ENCODE measurements at places on chromosomes 1 and 21. TPM values are rescaled to one million over a fixed set of nuclear protein-coding genes. Genes with fewer than 3 reads are reported as not detected.
A peak's percentile ranks its signal among the peaks of the same experiment; 100 is the strongest.

The HHAT gene
- 0.20 TPM for total RNA-seq

The KRTAP19-1 gene
- not detected for total RNA-seq

The CTSE gene
- total RNA-seq = not detected

The HES2 gene
- not detected for total RNA-seq

The AADACL4 gene
- not detected for total RNA-seq

- DNase-seq = peak; percentile 81
- H3K36me3 ChIP-seq = no peaks in the 10 kb centered on the region
- no peaks in the 10 kb centered on the region for H3K27me3 ChIP-seq
- no peak overlapping the region for H3K27ac ChIP-seq
These were observed 41.8 kb downstream of the GATAD2B start for GRCh38 chr1:153880962-153881361.

DNA sequence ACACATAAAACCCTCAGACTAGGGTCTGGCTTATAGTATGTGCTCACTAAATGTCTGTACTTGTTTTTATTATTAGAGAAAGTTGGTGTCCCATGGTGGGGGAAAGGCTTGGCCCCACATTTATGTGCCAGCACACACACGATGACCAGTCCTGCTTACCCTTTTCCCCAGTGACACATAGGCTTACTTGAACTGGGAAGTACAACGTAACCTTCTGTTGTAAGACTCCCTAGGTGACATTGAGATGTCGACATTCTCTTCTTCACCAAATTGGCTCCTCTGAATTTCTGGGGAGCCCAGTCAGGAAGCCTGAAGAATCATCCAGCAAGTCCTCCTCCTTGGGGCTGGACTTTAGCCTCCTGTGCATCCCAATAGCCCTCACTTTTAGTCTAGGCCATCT lies 1.7 kb upstream of the MECR start:
- H3K4me1 ChIP-seq = peaks cover 11% of the 10 kb centered on the region
- H3K36me3 ChIP-seq = no peaks in the 10 kb centered on the region
- H3K27me3 ChIP-seq = no peaks in the 10 kb centered on the region
- H3K27ac ChIP-seq = no peak overlapping the region
- H3K4me3 ChIP-seq = no peak overlapping the region
- DNase-seq = no peak

DNA sequence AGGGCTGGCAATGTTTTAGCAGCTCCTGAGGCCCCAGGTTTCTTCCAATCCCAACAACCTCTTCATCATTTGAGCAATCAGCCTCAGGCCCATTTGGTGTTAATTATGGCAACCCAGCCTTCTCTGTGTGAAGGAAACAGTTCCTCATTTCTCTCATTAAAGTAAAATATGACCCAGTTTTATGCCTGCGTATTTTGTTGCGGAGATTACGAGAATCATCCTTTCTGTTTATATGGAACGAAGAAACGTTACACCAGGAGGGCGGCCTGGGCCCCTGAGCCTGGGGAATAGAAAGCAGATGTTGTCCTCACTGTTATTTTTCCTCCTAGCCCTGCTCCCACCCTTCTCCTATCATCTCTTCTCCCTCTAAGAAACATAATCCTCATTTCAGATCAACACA lies 332.2 kb upstream of the USP24 start:
- no peak for DNase-seq
- no peaks in the 10 kb centered on the region for H3K27me3 ChIP-seq
- H3K36me3 ChIP-seq = no peaks in the 10 kb centered on the region
- H3K4me1 ChIP-seq = no peaks in the 10 kb centered on the region
- no peak overlapping the region for H3K4me3 ChIP-seq

DNA sequence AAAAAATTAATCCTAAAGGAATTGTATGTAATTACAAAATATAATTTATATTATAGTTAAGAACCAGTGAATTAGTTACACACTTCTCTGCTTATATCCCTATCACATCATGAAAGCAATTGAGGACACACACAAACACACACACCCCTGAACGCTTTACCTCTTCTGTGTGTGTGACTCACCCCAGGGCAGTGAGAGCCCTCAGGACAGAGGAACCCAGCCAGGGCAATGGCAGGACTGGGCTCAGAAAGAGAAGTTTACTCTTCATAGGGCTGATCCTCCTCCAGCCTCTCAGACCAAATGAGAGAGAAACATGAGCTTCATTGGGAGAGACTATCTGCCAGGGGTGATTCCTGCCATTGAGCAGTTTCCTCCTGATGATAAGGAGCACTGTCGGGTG lies 38.1 kb downstream of the SLC44A3 start:
- H3K4me1 ChIP-seq = no peaks in the 10 kb centered on the region
- H3K27ac ChIP-seq = no peak overlapping the region
- H3K36me3 ChIP-seq = no peaks in the 10 kb centered on the region
- no peak overlapping the region for H3K4me3 ChIP-seq

GRCh38 chr1:163231385-163231784 lies 28.7 kb upstream of the RGS5 start:
- no peaks in the 10 kb centered on the region for H3K27me3 ChIP-seq
- no peaks in the 10 kb centered on the region for H3K36me3 ChIP-seq
- no peaks in the 10 kb centered on the region for H3K4me1 ChIP-seq
- H3K4me3 ChIP-seq = no peak overlapping the region
- DNase-seq = no peak

- H3K36me3 ChIP-seq = no peaks in the 10 kb centered on the region
- peaks cover 24% of the 10 kb centered on the region for H3K4me1 ChIP-seq
- H3K27me3 ChIP-seq = no peaks in the 10 kb centered on the region
- no peak overlapping the region for H3K4me3 ChIP-seq
These were observed 62.5 kb upstream of the ARHGAP29 start for GRCh38 chr1:94299627-94300553.

DNA sequence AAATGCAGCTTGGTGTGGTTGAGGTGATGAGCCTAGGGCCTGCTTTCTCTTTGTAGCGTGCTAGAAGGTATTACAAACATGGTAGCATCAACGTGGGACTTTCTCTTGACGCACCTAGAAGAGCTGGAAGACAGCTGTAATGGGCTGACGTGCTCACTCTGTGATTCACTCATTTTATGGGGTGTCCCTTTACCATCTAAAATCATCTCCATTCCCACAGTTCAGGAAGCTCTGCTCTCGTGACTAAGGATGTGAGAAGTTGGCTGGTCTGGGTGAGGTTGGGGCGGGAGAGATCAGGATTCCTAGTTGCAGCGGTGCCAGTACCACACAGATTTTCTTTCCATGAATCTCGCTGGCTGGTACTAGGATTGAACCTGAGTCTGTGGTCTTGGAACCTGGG lies 4.2 kb downstream of the HTR6 start:
- H3K27me3 ChIP-seq = peaks cover 55% of the 10 kb centered on the region
- H3K4me3 ChIP-seq = no peak overlapping the region
- DNase-seq = no peak

- H3K27me3 ChIP-seq = no peaks in the 10 kb centered on the region
- H3K4me1 ChIP-seq = no peaks in the 10 kb centered on the region
- DNase-seq = no peak
- no peak overlapping the region for H3K4me3 ChIP-seq
- no peak overlapping the region for H3K27ac ChIP-seq
- H3K36me3 ChIP-seq = no peaks in the 10 kb centered on the region
These were observed 726.4 kb upstream of the ADGRL4 start for GRCh38 chr1:79732950-79733349.

DNA sequence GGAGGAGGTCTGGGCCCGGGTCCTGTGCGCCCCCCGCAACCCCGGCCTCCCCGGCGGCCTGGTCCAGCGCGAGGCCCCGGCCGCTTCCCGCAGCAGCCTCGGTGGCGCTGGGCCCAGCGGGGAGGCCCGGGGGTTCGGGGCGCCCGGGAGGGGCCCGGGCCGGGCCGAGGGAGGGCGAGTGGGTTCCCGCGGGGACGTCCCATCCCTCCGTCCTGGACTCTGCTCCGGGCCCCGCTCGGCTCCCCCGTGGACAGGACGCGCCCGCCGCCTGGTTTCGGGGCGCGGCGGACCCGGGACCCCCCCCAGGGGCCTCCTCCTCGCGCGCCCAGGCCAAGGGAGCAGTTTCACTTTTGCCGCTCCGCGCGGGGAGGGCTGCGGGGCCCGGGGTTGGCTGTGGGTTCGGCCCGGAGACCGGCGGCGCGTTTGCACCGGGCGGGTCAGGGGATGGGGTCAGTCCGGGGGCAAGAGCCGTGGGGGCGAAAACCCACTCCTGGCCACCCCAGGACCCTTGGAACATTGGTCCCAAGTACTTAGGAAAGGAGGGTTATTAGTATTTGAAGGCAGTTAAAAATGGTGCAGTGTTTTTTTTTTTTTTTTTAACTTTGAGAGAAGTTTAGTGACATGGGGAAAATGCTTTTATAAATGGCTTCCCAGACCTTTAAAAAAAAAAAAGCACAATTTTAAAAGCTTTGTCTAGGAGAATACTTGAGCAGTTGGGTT lies 677 bp downstream of the AGPAT3 start:
- H3K4me3 ChIP-seq = peak overlapping the region; percentile 90
- peak; percentile 77 for DNase-seq
- no peaks in the 10 kb centered on the region for H3K27me3 ChIP-seq

DNA sequence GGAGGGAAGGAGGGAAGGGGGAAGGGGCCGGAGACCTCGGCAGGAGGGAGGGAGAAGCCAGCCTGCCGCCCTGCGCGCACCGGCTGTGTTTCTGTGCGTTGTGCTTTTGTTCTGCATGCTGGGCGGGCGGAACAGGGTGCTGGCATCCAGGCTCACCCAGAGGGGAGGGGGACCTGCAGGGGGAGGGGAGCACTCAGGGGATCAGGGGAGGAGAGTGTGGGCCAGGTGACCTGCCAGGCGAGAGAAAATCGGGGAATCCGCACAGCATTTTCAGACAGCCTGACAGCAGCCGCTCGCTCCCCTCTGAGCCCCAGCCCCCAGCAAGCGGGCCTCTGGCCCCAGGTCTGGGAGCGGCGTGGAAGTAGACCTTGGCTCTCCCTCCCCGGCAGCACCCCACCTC lies 54.7 kb downstream of the RIPK4 start:
- H3K36me3 ChIP-seq = no peaks in the 10 kb centered on the region
- no peaks in the 10 kb centered on the region for H3K4me1 ChIP-seq

DNA sequence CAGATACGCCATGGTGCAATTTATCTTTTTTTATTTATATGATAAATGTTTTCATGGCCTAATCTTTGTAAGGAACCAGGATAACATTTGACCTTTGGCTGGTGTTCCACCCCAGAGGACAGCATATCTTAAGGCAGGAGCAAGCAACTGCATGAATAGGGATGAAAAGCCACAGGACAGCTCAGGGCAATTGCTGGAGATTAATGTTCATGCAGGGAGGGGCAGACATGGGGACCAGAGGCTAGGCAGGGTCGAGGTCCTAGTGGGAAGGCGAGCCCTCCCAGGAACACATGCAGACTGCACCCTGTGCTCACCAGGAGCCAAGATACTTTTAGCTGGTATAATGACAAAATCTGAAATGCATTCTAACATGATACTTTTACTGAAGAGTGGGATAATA lies 74.4 kb upstream of the HAO2 start:
- DNase-seq = no peak
- no peak overlapping the region for H3K4me3 ChIP-seq
- no peaks in the 10 kb centered on the region for H3K36me3 ChIP-seq
- no peaks in the 10 kb centered on the region for H3K27me3 ChIP-seq

DNA sequence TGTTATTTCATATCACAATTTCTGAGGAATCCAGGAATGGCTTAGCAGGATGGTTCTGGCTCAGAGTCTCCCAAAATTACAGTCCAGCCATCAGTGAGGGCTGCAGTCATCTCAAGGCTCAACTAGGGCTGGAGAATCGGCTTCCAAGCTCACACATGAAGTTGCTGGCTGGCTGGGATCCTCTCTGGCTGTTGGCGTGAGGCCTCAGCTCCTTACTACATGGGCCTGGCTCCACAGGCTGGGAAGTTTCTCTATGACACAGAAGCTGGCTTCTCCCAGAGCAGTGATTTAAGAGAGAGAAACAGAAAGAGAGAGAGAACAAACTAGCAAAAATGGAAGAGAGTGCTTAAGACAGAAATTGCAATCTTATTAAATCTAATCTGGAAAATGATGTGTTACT lies 38.8 kb upstream of the RGS8 start:
- H3K4me1 ChIP-seq = no peaks in the 10 kb centered on the region
- H3K27ac ChIP-seq = no peak overlapping the region
- DNase-seq = peak; percentile 57
- H3K27me3 ChIP-seq = no peaks in the 10 kb centered on the region
